Lower lobe of right lung (tissue), 2 donors: ENCODE measurements at places on chromosomes 12 and 14. TPM values are rescaled to one million over a fixed set of nuclear protein-coding genes. Genes with fewer than 3 reads are reported as not detected.

APAF1 gene
- total RNA-seq = 24.3 TPM

CLEC2B gene
- 24.8 TPM for total RNA-seq

TAS2R46 gene
- total RNA-seq = 1.7 TPM

FSCB gene
- total RNA-seq = 0.12 TPM

GPX2 gene
- total RNA-seq = not detected

IL31 gene
- total RNA-seq = not detected

RNASE3 gene
- total RNA-seq = not detected

DHRS2 gene
- 1.2 TPM for total RNA-seq

CLEC1B gene
- 0.95 TPM for total RNA-seq

GZMH gene
- 7.5 TPM for total RNA-seq

CLMN gene
- total RNA-seq = 26.8 TPM

KLRB1 gene
- total RNA-seq = 4.3 TPM

- peaks cover 28% of the 10 kb centered on the region for H3K4me1 ChIP-seq
- H3K27me3 ChIP-seq = no peaks in the 10 kb centered on the region
- H3K36me3 ChIP-seq = no peaks in the 10 kb centered on the region
- H3K27ac ChIP-seq = no peak overlapping the region
Measured at GRCh38 chr12:20210621-20211215, 157.6 kb upstream of the PDE3A start.

- no peaks in the 10 kb centered on the region for H3K4me1 ChIP-seq
- H3K4me3 ChIP-seq = no peak overlapping the region
- no peak for DNase-seq
- H3K27me3 ChIP-seq = no peaks in the 10 kb centered on the region
- H3K27ac ChIP-seq = no peak overlapping the region
- H3K36me3 ChIP-seq = no peaks in the 10 kb centered on the region
Measured at GRCh38 chr14:71918955-71919354, 13.3 kb upstream of the RGS6 start.

DNA sequence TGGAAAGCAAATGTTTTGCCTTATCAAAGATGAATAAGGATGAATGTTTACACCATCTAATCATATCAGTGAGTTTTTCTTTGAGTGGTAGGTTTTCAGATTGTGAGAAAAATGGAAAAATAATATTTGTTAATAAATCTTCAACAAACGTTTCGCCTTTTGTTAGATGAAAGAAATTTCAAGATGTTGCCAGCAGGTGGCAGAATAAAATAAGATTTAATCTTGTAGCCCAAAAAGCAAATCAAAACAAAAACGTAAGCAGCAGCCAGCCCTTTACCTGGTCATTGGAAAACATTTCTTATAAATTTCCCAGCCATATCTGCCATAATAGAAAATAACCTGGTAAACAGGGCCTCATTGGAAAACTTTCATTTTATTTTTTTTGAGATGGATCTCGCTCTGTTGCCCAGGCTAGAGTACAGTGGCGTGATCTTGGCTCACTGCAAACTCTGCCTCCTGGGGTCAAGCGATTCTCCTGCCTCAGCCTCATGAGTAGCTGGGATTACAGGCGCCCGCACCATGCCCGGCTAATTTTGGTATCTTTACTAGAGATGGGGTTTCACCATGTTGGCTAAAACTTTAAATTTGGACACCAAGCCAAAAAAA is 15.4 kb upstream of the TMEM120B start:
- H3K4me1 ChIP-seq = peaks cover 17% of the 10 kb centered on the region
- no peak for DNase-seq
- peak overlapping the region; percentile 11 for H3K4me3 ChIP-seq
- no peaks in the 10 kb centered on the region for H3K36me3 ChIP-seq

DNA sequence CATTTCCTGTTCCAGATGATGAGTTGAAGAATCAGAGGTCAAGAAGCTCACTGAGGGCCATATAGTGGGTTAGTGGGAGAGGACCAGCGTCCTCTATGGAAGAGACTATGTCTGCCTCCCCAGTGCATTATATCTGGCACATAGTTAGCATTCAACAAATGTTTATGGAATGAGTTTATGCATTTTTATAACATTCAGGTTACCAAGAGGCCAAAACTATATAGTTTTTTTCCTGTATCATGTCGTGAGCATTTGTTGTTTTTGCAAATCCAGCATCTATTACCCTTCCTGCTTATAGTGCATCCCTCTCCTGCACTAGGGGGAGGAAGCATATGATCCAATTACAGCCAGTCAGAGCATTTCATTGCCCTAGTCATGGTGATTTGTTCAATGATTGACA is 60.6 kb downstream of the SUDS3 start:
- no peaks in the 10 kb centered on the region for H3K36me3 ChIP-seq
- no peak for DNase-seq
- H3K27ac ChIP-seq = no peak overlapping the region
- no peak overlapping the region for H3K4me3 ChIP-seq

DNA sequence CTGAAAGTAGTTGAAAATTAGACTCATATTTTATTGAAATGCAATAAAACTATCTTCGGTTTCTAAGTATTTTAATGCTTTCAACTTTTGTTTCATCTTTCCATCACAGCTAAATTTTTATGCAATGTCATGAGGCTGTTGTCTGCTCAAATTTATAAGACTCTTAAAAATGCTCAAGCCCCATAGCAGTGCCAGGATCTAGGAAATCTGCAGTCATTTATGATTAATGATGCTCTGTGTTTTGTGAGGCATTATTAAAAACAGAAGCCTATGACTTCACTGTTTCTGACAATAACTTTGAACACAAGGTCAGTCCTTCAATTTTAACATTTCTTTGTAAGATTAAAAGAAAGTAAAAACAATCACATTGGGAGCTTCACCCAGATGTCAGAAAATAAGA is 112.5 kb downstream of the ALX1 start:
- no peaks in the 10 kb centered on the region for H3K27me3 ChIP-seq
- no peak overlapping the region for H3K27ac ChIP-seq
- no peak for DNase-seq
- H3K36me3 ChIP-seq = no peaks in the 10 kb centered on the region
- no peak overlapping the region for H3K4me3 ChIP-seq

GRCh38 chr12:105492591-105493545 is 162.4 kb downstream of the C12orf75 start:
- H3K36me3 ChIP-seq = no peaks in the 10 kb centered on the region
- no peaks in the 10 kb centered on the region for H3K4me1 ChIP-seq
- no peak overlapping the region for H3K27ac ChIP-seq
- no peak for DNase-seq

GRCh38 chr14:52125885-52126284 is 57.0 kb upstream of the NID2 start:
- no peaks in the 10 kb centered on the region for H3K36me3 ChIP-seq
- H3K4me3 ChIP-seq = no peak overlapping the region
- H3K27ac ChIP-seq = peak overlapping the region; percentile 54
- H3K4me1 ChIP-seq = no peaks in the 10 kb centered on the region
- no peak for DNase-seq
- H3K27me3 ChIP-seq = no peaks in the 10 kb centered on the region

DNA sequence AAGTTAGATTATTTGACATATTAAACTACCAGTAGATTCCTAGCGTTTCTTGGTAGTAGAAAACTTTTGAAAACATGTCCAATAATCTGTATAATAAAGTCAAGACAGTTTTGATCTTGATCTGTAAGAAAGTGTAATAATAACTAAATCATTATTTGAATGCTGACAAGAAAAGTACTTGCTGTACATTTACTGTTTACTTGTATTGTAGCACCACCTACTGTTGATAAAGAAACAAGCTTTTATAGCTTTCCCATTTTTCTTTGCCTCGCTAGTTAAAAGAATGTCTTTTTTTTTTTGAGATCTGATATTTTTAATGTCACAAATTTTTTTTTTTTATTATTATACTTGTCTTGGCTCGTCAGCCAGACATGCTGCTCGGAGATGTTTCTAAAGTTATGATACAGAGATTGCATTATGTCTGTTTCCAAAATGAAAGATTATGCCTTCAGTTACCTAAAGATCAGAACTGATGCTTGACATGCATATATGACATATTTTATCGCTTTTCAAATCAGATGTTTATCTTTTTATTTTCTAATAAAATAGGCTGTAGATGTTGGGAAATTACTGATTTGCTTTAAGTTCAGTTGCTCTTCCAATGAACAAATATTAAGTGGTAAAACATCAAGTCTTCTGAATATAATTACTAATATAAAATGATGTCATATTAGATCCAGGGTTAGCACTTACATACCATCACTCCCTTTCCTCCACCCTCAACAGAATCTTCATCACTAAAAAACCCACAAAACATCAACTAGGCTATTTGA is 140.5 kb downstream of the AKAP6 start:
- H3K4me3 ChIP-seq = no peak overlapping the region
- H3K27me3 ChIP-seq = no peaks in the 10 kb centered on the region
- DNase-seq = no peak
- peaks cover 5% of the 10 kb centered on the region for H3K4me1 ChIP-seq
- no peaks in the 10 kb centered on the region for H3K36me3 ChIP-seq

DNA sequence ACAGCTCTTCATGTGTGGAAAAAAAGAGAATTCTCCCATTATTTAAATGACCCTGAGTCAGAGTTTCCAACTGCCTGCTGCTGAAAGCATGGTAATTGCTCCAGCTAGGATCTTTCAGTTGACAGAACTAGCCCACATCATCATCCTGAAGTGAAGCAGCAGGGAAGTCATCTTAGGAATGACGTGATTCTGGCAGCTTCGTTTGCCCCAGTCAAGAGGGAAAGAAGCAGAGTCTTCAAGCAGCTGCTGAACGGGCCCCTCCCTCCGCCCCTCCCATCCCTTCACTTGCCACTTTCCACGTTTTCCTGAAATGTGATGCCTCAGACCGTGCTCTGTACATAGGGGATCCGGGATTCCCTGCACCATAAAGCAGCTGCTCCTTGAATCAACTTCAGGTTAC is 455.0 kb upstream of the TMEM132C start:
- H3K4me3 ChIP-seq = no peak overlapping the region
- no peak for DNase-seq
- H3K27ac ChIP-seq = no peak overlapping the region
- H3K27me3 ChIP-seq = no peaks in the 10 kb centered on the region
- H3K4me1 ChIP-seq = no peaks in the 10 kb centered on the region

- no peak overlapping the region for H3K27ac ChIP-seq
- H3K4me1 ChIP-seq = no peaks in the 10 kb centered on the region
- no peak for DNase-seq
- H3K27me3 ChIP-seq = no peaks in the 10 kb centered on the region
Measured at GRCh38 chr12:76216585-76217472, 131.4 kb downstream of the BBS10 start.

- H3K27me3 ChIP-seq = peaks cover 26% of the 10 kb centered on the region
- DNase-seq = peak; percentile 14
- no peaks in the 10 kb centered on the region for H3K36me3 ChIP-seq
- H3K27ac ChIP-seq = no peak overlapping the region
Measured at GRCh38 chr12:1843641-1844005, 23.3 kb downstream of the LRTM2 start.

DNA sequence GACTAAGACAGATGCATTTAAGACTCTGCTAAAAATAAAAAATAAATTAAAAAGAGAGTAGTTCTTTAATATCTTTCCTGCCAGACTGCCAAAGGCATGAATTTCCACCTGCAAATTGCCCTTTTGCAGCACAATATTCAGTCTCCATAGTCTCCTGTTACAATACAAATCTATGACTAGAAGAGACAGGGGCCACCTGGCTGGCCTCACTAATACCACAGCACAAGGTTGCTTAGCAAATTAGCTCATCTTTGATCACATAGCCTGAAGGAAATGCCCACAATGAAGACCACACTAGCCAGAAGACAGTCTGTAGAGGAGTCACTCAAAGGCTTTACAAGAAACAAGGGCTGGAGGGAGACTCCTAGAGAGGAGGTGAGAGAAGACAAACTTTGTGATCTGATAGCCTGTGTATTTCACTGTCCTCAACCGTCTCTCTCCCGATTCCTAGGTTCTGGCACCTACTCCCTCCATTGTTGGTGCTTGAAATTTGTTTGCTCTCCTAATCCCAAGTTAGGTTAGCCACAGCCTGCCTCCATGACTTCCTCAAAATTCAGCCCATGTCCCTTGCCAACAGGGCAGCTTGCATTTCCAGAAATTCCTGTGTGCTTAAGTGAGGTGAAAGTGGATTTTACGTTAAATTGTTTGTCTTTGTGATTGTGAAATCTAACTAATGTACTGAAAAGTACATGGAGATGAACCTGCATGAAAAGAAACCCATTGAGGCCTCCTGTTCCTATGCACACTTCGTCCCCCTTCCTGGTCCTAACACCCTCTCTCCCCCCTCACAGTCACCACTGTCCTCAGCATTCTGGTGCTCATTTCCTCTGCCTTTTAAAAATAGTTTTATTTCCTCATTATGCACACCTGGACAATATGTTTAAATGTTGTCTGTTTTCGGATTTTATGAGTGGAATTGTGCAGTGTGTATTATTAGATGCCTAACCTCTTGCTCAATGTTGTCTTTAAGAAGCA is 88.7 kb upstream of the PLXNC1 start:
- no peaks in the 10 kb centered on the region for H3K27me3 ChIP-seq
- no peaks in the 10 kb centered on the region for H3K36me3 ChIP-seq
- no peak overlapping the region for H3K4me3 ChIP-seq
- no peak for DNase-seq
- no peak overlapping the region for H3K27ac ChIP-seq
- peaks cover 16% of the 10 kb centered on the region for H3K4me1 ChIP-seq

- H3K36me3 ChIP-seq = peaks cover 30% of the 10 kb centered on the region
- H3K27me3 ChIP-seq = no peaks in the 10 kb centered on the region
- peak; percentile 79 for DNase-seq
- no peak overlapping the region for H3K4me3 ChIP-seq
- H3K4me1 ChIP-seq = peaks cover 21% of the 10 kb centered on the region
- no peak overlapping the region for H3K27ac ChIP-seq
Measured at GRCh38 chr12:50102646-50103309, 1.0 kb upstream of the GPD1 start.

DNA sequence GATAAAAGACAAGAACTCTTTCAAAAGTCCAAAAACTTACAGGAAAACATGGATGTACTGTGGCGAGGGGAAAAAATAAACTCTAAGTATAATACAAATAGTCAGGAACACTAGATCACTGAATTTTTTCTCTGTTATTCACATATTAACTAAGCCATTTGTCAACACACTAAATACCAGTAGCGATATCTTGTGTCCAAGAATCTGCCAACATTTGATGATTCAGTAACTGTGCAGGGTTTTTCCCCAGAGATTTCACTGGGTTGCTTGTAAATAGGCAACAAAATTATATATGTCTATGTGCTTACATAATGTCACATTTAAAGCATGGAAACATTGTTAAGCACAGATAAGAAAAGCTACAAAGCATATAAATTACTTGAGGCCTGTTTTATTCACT is 205.9 kb downstream of the KIF21A start:
- no peak overlapping the region for H3K27ac ChIP-seq
- H3K4me1 ChIP-seq = no peaks in the 10 kb centered on the region
- no peak overlapping the region for H3K4me3 ChIP-seq
- H3K36me3 ChIP-seq = no peaks in the 10 kb centered on the region
- DNase-seq = no peak

GRCh38 chr14:100723830-100724437 is 2.8 kb upstream of the DLK1 start:
- H3K36me3 ChIP-seq = no peaks in the 10 kb centered on the region
- no peak overlapping the region for H3K27ac ChIP-seq
